ENCODE measurements at places on chromosomes 5 and 9.

GRCh38 chr5:142915813-142916424 is 145.7 kb downstream of the ARHGAP26 start:
- DNase-seq: no peak

DNA sequence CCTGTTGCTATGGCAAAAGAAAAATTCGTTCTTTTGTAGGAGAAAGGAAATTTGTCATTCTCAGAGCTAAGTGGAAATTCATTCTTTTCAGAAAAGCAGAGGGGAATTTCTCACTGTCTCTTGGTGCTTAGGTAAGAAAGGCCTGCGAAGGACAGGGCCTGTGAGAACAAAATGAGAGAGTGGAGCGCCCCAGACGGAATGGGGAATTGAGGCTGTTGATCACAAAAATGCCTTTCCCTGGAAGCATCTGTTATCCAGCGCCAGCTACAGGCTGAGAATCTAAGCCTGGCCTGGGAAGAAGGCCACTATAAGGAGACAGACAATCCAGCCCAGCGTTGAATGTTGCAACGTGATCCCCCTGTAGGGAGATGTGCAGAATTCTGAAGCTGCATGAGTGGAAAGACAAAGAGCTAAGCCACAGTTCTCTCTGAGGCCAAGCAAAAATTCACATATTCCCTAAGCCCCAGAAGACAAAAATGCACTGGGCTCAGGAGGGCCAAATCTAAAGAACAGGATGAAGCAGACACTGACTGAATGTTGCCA is 44.8 kb upstream of the CLK4 start:
- no peak for DNase-seq

DNA sequence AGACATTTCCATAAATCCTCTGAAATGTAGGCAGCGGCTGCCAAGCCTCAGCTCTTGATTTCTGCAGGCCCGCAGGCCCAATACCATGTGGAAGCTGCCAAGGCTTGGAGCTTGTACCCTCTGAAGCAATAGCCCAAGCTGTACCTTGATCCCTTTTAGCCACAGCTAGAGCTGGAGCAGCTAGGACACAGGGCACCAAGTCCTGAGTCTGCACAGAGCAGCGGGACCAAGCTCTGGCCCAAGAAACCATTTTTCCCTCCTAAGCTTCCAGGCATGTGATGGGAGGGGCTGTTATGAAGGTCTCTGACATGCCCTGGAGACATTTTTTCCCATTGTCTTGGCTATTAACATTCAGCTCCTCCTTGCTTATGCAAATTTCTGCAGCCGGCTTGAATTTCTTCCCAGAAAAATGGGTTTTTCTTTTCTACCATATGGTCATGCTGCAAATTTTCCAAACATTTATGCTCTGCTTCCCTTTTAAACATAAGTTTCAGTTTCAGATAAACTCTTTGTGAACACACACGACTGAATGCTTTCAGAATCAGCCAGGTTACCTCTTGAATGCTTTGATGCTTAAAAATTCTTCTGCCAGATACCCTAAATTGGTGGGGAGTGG is 14.4 kb upstream of the ZFR start:
- no peak for DNase-seq

- no peak for DNase-seq
Measured at GRCh38 chr5:153884612-153884957, 154.1 kb downstream of the FAM114A2 start.

GRCh38 chr9:79116041-79116440 is 455.7 kb upstream of the TLE4 start:
- no peak for DNase-seq

DNA sequence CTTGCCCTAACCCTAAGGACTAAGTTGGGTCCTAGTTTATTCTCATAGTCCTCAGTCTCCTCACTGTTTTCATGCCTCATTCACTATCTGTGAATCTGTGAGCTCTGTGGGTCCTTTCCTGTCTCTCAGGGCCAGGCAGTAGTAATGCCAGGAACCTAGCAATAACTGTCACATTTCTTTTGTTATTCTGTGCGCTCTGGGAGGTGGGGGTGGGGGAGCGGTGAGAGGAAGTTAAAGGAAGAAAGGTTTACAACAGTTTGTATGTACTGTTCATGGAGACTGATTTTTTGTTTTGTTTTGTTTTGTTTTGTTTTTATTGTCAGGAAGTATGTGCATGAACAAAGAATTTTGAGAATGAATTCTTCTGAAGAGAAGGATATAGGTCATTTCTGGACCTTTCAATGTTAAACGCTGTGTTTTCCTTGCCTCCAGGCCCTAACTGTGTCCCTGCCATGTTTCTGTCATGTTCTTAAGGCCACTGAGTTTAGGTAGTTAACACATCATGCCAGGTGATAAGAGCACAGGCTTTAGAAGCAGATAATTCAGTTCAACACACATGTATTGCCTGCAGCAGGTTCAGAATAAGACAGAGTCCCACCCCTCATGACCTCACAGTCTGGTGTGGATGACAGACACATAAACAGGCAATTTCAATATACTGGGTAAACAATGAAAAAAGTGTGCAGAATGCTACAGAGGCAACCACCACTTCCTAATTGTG is 13.3 kb upstream of the FEM1C start:
- DNase-seq: no peak

DNA sequence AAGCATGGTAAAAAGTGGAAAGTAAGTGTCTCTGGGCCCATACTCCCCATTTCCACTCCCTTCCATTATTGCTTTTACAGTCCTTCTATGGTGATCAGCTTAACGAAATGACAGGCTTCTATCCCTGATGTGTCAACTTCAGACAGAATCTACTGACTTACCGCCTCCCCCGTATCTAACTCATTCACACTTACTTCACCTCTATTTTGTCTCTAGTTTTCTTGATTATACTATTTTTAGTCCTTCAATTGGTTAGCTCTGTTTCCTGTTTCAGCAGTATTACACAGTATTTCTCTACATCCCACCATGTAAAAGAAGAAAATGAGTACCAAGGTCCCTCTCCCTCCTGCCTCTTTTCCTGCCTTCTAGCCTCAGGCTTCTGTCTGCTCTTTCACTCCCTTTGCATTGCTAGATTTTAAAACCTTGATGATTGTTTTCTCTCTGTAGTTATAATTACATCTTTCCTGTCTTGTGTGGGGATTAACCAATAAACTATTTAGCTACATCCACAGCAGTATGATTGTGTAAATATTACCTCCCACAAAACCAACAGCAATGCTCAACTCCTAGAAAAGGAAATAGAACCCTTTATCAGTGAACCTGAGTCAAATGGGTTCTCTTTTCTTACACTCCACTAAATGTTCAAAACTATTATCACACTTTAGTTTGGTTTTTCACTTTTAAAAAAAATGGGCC is 53.4 kb downstream of the GNAQ start:
- DNase-seq: no peak

- DNase-seq: no peak
Measured at GRCh38 chr5:16987776-16988175, 51.7 kb upstream of the MYO10 start.

- no peak for DNase-seq
Measured at GRCh38 chr5:106690585-106690984, 980.2 kb downstream of the EFNA5 start.

DNA sequence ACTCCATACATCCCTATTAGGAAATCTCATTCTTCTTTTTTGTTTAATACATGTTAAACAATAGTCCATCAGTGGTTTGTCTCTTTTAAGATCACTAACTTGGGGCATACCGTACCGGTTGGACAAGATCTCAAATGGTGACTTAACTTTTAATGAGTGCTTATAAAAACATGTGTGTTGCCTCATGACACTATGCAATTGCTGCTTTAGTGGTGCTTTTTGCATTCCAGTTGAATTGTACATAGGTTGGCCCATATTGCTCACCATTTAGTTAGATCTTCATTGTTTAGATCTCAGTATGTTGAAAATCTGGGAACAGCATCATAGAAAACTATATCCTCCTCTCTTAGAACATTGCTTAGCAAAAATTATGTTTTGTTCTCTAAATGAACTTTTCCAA is 17.8 kb downstream of the C9orf85 start:
- DNase-seq: no peak

DNA sequence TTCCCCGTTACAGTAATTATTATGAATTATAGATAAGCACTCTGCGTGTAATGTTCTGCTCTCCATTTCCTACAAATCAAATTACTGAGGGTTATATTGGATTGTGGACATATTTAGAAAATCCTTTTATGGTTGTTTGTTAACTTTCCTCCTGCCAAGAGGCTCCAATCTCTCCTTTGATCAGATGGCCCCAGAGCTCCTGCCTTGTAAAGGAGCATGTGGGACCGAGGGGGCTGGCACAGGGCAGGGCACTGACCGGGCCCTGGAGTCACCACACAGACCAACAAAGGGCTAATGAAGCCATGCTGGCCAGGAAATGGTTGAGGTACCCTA is 415.9 kb downstream of the EFNA5 start:
- no peak for DNase-seq

DNA sequence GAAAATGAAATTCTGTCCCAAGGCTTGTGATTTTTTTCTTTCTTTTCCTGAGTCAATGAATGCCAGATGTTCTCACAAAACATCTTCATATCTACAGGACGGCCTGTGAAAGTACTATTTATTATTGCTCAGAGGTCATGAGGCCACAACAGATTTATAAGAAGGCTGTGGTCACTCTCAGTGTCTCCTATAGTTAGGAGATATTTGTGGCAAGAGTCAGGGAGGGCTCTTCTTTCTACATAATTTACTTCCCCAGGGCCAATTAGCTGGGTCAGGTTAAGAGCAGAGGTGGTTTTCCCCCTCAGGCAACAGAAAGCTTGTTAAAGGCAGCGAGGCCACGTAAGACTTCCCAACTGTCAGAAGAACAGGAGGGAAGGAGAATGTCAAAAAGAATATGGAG is 248.7 kb downstream of the SLIT3 start:
- DNase-seq: no peak

GRCh38 chr5:118647587-118647986 is 340.8 kb downstream of the DTWD2 start:
- DNase-seq: no peak

- DNase-seq: no peak
Measured at GRCh38 chr9:89590415-89590814, 14.4 kb upstream of the GADD45G start.

GRCh38 chr5:170678811-170679210 is 104.7 kb upstream of the GABRP start:
- DNase-seq: no peak

DNA sequence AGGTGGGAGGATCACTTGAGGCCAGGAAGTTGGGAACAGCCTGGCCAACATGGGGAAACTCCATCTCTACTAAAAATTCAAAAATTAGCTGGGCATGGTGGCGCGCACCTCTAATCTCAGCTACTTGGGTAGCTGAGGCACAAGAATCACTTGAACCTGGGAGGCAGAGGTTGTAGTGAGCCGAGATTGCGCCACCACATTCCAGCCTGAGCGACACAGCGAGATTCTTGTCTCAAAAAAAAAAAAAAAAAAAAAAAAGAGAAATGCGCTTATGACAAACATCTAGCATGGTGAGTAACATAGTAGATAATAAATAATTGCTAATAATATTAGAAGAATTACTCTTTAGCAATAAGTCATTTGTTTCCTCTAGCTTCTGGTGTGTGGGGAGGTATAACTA is 25.9 kb downstream of the RUSC2 start:
- no peak for DNase-seq

DNA sequence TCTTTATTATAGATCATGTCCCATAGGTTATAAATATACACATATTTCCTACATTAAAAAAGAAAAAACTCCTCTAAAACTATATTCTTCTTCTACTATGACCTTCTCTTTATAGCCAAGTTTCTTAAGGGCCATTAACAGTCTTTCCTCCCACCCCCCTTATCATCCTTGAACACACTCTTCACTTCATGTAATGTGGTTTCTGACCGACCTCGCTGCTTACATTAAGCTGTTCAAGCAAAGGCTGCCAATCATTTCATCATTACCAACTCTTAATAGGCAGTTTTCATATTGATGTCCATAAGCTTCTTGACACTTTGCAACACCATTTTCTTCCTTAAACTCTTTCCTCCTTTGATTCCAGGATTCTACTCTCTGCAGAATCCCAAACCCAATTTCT is 283.0 kb upstream of the PCSK5 start:
- no peak for DNase-seq

DNA sequence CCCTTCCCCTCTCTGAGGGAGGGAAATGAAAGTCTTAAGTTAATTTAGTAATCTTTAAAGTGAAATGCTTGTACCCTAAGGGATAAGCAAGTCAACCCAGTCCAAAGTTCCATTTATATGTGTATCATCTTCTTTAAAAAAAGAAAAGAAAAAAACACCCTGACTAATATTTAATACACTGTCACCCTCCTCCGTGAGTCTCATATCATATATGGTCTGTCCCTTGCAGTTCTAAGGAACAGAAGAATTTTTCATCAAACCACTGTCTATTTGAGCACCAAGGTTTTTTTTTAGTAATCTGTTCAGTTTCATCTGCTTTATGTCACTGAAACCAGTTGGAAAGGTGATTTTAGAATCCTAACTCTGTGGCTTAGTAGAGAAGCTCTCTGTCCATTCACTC is 15.2 kb downstream of the TNIP1 start:
- DNase-seq: no peak

DNA sequence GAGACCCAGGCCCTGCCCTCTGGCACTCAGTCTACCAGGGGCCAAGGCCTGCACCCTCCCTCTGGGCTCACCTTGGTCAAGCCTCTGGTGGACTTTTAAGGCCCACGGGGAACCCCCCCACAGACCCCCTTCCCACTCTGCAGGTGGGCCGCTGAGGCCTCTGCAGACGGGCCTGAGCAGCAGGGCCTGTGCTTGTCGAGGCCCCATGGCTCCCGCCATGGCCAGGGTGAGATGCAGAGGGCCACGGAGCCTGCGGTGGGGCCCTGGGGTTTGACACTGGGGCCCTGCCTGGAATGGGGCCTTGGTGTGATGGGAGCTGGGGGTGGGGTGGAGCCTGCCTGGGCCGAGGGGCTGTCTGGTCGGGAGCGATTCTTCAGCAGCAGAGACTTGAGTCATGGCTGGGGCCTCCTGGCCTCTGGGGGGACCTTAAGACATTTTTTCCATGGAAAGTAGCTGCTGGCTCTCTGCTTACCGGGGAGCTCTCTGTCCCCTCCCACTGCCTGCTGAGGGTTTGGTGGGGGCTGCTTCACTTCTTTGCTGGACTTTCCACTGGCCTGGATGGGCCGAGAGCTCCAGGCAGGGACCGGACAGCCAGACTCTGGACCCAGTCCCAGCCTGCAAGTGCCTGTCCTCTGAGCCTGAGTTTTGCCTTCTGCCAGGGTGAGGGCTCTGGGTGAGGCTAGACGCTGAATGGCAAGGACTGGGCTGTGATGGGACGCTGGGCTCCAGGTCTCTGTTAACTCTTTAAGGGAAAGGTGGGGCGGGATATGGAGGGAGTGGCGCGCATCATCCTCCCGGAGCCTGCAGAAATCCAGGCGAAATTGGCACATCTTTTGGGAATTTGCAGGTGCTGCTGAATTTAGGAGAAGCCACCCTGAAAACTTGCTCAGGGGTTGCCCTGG is 132.2 kb downstream of the RXRA start:
- no peak for DNase-seq

Measured in stimulated activated CD8-positive, alpha-beta memory T cell treated with anti-CD3 and anti-CD28 coated beads, Interleukin-15, amount 100 ng/mL, for 24 hours (primary cell).